Chondrocyte (in vitro differentiated cells): ENCODE measurements at places on chromosomes 12 and 14.

DNA sequence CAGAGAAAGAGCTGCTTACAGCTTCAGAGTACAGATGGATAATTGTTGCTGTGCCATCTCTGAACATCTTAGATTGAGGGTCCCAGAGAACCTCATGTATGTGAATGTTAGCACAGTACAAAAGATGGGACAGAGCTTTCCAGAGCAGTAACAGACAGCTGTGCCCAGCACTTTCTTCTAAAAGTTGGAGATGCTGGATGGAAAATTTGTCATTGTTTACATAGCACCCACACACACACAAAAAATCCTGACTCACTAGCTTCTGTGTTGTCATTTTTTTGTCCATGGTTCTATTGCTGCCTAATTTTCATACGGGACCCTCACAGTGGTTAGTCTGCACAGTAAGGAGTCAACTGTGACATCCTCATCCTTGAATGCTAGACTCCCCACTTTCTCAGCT lies 374.7 kb downstream of the DIO2 start:
- no peak for DNase-seq

DNA sequence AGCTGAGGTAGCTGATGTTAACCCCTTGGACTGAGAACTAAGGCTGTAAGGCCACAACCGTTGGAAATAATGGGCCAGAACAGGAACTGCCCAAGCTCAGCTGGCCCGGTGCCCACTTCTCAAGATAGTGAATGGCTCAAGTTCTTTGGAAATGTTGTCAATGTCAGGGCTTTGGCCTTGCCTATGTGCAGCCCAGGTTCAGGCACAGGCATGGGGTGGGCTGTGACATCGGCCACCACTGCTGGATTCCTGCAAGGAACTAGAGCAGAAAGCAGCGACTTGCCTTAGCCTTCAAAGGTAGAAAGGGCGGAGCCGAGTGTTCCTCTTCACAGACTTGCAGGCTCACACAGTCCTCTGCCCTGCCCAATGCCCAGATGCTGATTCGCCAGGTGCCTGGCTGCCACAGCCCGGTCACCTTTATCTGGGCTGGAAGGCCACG lies 291.2 kb downstream of the ZFP36L1 start:
- DNase-seq, result no peak

- DNase-seq, result no peak
Measured at GRCh38 chr14:30553311-30553989, 5.5 kb upstream of the G2E3 start.

DNA sequence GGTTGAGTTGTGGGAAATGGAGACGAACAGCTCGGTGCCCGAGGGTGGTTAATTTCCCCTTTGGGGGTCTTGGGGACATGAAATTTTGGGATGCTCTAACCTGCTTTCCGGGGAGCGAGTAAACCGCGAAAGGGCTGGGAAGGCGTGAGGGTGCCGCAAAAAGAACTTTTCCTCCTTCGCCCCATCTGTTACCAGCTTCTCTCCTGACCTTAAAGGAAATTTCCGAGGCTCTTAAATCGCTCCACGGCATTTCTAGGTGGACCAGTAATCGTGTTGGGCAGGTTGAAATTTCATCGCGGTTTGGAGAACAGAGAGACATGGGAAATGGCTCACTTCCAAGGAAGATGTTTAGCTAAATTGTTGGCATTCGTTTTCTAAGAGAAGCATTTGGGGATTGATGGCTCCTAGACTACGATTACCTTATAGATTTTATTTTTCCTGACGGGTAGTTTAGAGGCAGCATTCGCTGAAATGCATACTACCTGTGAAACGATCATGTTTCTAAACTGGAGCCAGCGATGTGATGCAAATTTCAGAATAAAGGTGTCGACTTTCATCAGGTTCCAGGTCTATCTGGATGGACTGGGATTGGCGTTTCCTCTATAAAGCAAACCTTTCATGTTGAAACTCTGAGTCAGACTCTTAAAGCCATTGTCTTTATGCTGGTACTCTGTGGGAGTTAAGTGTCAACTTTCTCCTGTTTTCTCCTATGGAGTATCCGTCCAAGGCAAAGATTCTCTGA lies 414.5 kb downstream of the PCNX1 start:
- no peak for DNase-seq

GRCh38 chr12:58416236-58416635 lies 474.9 kb downstream of the ATP23 start:
- no peak for DNase-seq

- DNase-seq, result no peak
Measured at GRCh38 chr14:81767266-81767995, 233.8 kb upstream of the SEL1L start.

DNA sequence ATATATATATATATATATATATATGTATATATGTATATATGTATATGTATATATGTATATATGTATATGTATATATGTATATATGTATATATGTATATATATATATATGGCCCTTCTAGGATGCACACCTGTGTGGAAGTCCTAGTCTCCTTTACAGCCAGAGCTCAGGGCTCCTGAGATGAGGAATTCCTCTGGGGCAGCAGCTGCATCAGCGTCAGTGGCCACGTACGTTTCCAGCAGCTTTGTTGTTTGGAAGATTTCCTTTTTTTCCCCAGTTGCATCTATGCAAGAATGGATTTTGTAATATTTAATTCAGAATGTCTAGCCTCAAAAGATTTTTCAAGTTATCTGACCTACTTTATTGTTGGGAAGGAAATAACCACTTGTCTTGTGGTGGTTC lies 68.6 kb downstream of the TNFAIP2 start:
- no peak for DNase-seq
